ENCODE measurements at places on chromosomes 12 and 14. TPM values are rescaled to one million over a fixed set of nuclear protein-coding genes. Genes with fewer than 3 reads are reported as not detected.

GRCh38 chr14:36271222-36271621 lies 49.2 kb downstream of the MBIP start:
- H3K36me3 ChIP-seq: no peaks in the 10 kb centered on the region
- H3K4me3 ChIP-seq: no peak overlapping the region
- H3K27me3 ChIP-seq: peaks cover 53% of the 10 kb centered on the region
- H3K27ac ChIP-seq: no peak overlapping the region
- H3K4me1 ChIP-seq: peaks cover 12% of the 10 kb centered on the region

GRCh38 chr12:119631930-119632678 lies 35.8 kb upstream of the PRKAB1 start:
- no peaks in the 10 kb centered on the region for H3K27me3 ChIP-seq
- H3K4me3 ChIP-seq: no peak overlapping the region
- DNase-seq: no peak
- H3K4me1 ChIP-seq: no peaks in the 10 kb centered on the region
- no peaks in the 10 kb centered on the region for H3K36me3 ChIP-seq

DNA sequence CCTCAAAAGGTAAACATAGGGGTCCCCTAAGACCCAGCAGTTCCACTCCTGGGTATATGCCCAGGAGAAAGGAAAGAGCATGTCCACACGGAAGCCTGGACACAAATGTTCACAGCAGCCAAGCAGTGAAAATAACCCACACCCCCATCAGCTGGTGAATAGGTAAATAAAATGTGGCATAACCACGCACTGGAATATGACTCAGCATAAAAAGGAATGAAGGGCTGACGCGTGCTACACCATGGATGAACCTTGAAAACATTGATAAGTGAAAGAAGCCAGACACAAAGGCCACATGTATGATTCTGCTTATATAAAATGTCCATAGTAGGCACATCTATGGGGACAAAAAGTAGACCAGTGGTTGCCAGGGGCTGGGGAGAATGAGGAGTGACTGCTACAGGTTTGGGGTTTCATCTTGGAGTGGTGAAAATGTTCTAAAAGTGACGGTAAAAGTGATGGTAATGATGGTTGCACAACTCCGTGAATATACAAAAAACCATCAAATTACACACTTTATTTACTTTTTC lies 3.8 kb upstream of the SCARB1 start:
- no peaks in the 10 kb centered on the region for H3K36me3 ChIP-seq
- H3K27ac ChIP-seq: no peak overlapping the region
- DNase-seq: no peak
- H3K27me3 ChIP-seq: no peaks in the 10 kb centered on the region
- no peak overlapping the region for H3K4me3 ChIP-seq

DNA sequence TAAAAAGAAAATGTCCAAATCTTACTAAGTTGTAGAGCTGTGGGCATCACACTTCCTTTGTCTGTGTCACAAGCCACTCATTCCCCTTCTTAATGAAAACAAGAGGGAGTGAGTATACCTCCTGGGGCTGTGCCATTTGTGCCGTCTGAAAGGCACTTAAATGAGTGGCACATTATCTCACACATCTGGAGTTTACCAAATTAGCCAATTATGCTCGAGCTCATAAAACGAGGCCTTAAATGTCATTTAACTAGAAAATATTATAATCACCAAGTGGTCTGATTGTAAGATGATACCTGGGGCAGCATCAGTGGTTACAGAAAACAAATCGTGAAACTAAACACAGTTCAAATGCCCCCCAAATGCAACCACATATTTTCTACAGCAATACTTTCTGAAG lies 146.1 kb downstream of the PAX9 start:
- no peak overlapping the region for H3K27ac ChIP-seq
- H3K27me3 ChIP-seq: no peaks in the 10 kb centered on the region
- DNase-seq: no peak
- H3K36me3 ChIP-seq: no peaks in the 10 kb centered on the region

The EPYC gene
- total RNA-seq: not detected

DNA sequence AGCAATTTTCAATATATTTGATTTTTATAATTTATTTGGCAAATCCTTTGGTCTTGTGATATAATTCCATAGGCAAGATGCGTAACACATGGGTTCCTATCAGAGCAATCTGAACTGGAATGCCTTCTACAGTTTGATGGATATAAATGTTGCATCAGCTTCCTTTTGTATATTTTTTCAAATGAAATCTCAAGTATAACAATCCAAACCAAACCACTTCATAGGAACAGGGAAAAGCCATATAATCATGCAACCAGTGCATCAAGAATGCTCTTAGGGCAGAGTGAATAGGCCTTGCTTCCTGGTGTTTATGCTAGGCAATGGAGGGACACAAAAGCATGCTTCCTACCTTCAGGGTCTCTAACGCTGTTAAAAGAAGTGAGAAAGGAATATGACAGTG lies 34.5 kb downstream of the EFCAB11 start:
- DNase-seq: no peak
- H3K36me3 ChIP-seq: no peaks in the 10 kb centered on the region
- no peak overlapping the region for H3K4me3 ChIP-seq
- H3K4me1 ChIP-seq: no peaks in the 10 kb centered on the region

The GPR132 gene
- total RNA-seq: 1.9 TPM

The PDE6H gene
- not detected for total RNA-seq

- no peaks in the 10 kb centered on the region for H3K27me3 ChIP-seq
- no peak overlapping the region for H3K4me3 ChIP-seq
- H3K36me3 ChIP-seq: no peaks in the 10 kb centered on the region
- H3K27ac ChIP-seq: no peak overlapping the region
Measured at GRCh38 chr12:40769846-40770245, 77.6 kb downstream of the CNTN1 start.

- H3K36me3 ChIP-seq: no peaks in the 10 kb centered on the region
- no peak overlapping the region for H3K27ac ChIP-seq
- no peaks in the 10 kb centered on the region for H3K27me3 ChIP-seq
- peak overlapping the region; percentile 28 for H3K4me3 ChIP-seq
Measured at GRCh38 chr14:75604979-75605851, 26.8 kb downstream of the FLVCR2 start.

GRCh38 chr14:51160871-51161270 lies 66.0 kb upstream of the TRIM9 start:
- no peak overlapping the region for H3K4me3 ChIP-seq
- no peak overlapping the region for H3K27ac ChIP-seq
- no peaks in the 10 kb centered on the region for H3K27me3 ChIP-seq

The SOAT2 gene
- total RNA-seq: not detected

DNA sequence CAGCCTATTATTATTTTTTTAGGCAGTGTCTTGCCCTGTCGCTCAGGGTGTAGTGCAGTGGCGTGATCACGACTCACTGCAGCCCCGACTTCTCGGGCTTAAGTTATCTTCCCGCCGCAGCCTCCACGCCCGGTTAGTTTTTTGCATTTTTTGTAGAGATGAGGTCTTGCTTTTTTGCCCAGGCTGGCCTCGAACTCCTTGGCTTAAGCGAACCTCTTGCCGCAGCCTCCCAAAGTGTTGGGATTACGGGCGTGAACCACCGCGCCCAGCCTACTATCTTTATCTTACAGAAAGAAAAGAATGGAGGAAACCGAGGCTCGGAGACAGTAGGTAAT lies 507 bp upstream of the PTPN11 start:
- H3K4me1 ChIP-seq: peaks cover 48% of the 10 kb centered on the region
- H3K36me3 ChIP-seq: no peaks in the 10 kb centered on the region
- H3K27ac ChIP-seq: peak overlapping the region; percentile 95
- no peaks in the 10 kb centered on the region for H3K27me3 ChIP-seq

The PITPNM2 gene
- total RNA-seq: 8.2 TPM

- no peaks in the 10 kb centered on the region for H3K36me3 ChIP-seq
- no peak overlapping the region for H3K27ac ChIP-seq
- H3K4me3 ChIP-seq: no peak overlapping the region
- DNase-seq: no peak
- H3K27me3 ChIP-seq: no peaks in the 10 kb centered on the region
Measured at GRCh38 chr12:12171991-12172511, 94.8 kb downstream of the LRP6 start.

DNA sequence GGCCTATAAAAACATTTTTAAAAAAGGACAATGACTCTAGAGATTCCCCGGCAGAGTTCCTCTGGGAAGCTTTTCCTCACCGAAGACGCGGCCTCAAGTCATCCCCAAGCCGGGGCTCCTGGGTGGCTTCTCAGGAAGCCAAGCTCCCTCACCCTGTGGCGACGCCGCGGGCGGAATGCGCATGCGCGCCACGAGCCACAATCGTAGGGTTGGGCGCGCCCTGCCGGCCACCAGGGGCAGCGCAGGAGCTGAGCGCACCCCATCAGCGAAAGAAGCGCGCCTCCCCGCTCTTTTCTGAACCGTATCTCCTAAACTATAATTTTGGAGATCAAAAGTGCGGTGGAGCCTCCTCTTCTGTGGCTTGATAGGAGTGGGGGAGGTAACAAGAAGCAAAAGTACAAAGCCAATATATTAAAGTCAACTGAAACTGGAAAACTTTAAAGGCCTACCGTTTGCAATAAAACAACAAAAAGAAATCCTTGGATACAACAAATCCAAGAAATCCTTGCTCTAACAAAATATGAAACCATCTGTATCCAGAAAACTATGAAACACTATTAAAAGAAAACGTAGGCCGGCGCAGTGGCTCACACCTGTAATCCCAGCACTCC lies 17.4 kb upstream of the CHFR start:
- H3K4me3 ChIP-seq: no peak overlapping the region
- H3K4me1 ChIP-seq: peaks cover 22% of the 10 kb centered on the region
- H3K27me3 ChIP-seq: no peaks in the 10 kb centered on the region
- H3K27ac ChIP-seq: no peak overlapping the region
- DNase-seq: no peak
- no peaks in the 10 kb centered on the region for H3K36me3 ChIP-seq

- no peaks in the 10 kb centered on the region for H3K27me3 ChIP-seq
- no peaks in the 10 kb centered on the region for H3K4me1 ChIP-seq
- no peak for DNase-seq
- H3K36me3 ChIP-seq: no peaks in the 10 kb centered on the region
- no peak overlapping the region for H3K27ac ChIP-seq
- no peak overlapping the region for H3K4me3 ChIP-seq
Measured at GRCh38 chr12:87338681-87339080, 690.5 kb downstream of the C12orf50 start.

The FBLN5 gene
- total RNA-seq: 4.0 TPM

The MED13L gene
- total RNA-seq: 52.2 TPM

DNA sequence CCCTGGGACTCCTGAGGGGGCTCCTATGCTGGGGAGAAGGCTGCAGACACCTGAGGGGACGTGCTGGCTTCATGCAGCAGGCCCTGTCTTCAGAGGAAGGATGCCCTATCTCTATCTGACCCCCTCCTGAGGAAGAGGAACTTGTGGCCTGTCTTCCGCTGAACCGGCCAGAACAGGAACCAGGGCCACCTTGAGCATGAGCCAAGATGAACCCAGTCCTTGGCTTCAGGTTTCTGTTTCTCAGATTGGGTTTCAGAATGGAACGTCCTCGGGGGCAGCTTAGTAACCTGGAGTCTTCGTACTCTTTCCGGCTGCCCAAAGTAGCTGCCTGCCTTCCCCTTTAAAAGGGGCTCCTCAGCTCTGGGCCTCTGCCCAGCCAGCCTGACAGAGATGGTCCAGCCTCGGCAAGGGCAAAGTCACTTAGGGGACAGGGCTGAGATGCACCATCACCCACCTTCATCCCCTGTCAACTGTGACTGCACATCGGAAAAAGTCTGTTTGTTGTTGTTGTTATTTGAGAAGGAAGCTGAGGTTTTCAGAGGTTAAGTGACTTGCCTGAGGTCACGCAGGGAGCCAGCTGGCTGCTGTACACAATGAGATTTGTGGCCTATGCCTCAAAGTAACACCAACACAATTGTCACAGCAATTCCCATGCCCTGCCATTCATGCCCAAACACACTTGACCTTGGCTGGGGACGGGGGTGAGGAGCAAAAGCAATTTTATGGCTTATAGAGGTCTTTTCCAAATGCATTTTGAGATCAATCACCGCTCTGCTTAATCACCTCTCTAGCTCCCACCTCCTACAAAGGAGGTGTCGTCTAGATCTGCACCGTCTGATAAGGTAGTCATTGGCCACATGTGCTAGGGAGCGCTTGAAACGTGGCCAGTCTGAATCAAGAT lies 13.4 kb downstream of the ASB2 start:
- H3K36me3 ChIP-seq: no peaks in the 10 kb centered on the region
- H3K27me3 ChIP-seq: no peaks in the 10 kb centered on the region
- H3K4me1 ChIP-seq: peaks cover 79% of the 10 kb centered on the region
- H3K27ac ChIP-seq: peak overlapping the region; percentile 72
- DNase-seq: no peak
- no peak overlapping the region for H3K4me3 ChIP-seq

- no peak overlapping the region for H3K4me3 ChIP-seq
- H3K27ac ChIP-seq: peak overlapping the region; percentile 90
- H3K36me3 ChIP-seq: peaks cover 37% of the 10 kb centered on the region
- H3K27me3 ChIP-seq: peaks cover 16% of the 10 kb centered on the region
- peaks cover 77% of the 10 kb centered on the region for H3K4me1 ChIP-seq
Measured at GRCh38 chr14:105471823-105472485, 2.7 kb upstream of the CRIP2 start.

GRCh38 chr14:70239802-70240201 lies 51.1 kb upstream of the SLC8A3 start:
- H3K4me1 ChIP-seq: no peaks in the 10 kb centered on the region
- no peaks in the 10 kb centered on the region for H3K36me3 ChIP-seq
- H3K27me3 ChIP-seq: peaks cover 9% of the 10 kb centered on the region
- no peak overlapping the region for H3K4me3 ChIP-seq
- DNase-seq: no peak

DNA sequence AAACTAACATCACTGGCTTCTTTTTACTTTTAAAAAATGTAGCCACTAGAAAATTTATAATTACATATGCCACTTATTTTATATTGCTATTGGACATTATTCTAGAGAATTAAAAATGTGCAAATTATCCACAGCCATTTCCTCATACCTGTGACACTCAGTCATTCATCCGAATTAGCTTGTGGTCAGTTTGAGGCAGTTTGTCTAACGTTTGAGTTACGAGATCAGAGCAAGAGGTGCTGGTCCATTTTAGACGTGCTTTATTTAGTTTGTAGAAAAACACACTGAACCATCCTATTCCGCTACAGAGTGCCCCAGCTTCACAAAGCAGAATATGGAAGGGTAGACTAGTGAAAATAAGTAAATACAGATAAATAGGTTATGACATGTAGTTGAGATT lies 513.0 kb downstream of the NRXN3 start:
- H3K36me3 ChIP-seq: no peaks in the 10 kb centered on the region
- H3K27ac ChIP-seq: no peak overlapping the region
- H3K4me3 ChIP-seq: no peak overlapping the region
- no peaks in the 10 kb centered on the region for H3K4me1 ChIP-seq
- DNase-seq: no peak

The SLC2A13 gene
- total RNA-seq: 4.1 TPM

GRCh38 chr14:92464716-92465115 lies 48.9 kb upstream of the RIN3 start:
- no peak for DNase-seq
- H3K27ac ChIP-seq: no peak overlapping the region
- peaks cover 7% of the 10 kb centered on the region for H3K4me1 ChIP-seq
- no peak overlapping the region for H3K4me3 ChIP-seq

The RND1 gene
- 0.57 TPM for total RNA-seq

The TSPAN19 gene
- total RNA-seq: not detected

DNA sequence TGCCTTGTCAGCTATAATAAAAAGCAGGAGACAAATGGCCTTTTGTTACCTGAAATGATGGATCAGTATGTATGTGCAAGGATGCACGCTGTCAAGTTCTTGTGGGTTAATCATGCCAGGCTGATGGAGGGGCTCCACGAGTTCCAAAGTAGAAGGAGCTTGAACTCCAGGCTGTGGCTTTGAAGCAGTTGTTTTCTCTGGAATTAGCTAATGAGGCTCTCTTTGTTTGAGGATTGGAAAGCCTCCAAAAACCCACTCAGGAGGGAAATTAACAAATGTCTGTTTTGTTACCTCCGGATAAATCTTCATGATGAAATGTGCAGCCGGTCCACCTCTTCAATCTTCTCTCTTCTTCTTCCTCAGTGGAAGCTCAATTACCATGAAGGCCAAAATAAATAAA lies 605.5 kb downstream of the DIO2 start:
- no peaks in the 10 kb centered on the region for H3K36me3 ChIP-seq
- H3K4me1 ChIP-seq: no peaks in the 10 kb centered on the region
- no peaks in the 10 kb centered on the region for H3K27me3 ChIP-seq
- no peak overlapping the region for H3K27ac ChIP-seq
- DNase-seq: no peak

The OASL gene
- total RNA-seq: 9.2 TPM

All from esophagus squamous epithelium (tissue), 5 donors.